ENCODE measurements at places on chromosomes 6 and 20. TPM values are rescaled to one million over a fixed set of nuclear protein-coding genes. Genes with fewer than 3 reads are reported as not detected.

- DNase-seq, result peak; percentile 83
These were observed at the start of gene ECT2L for GRCh38 chr6:138795809-138796603. ECT2L (plus strand) TSS chr6:138796087; CDS start chr6:138813275, 17,188 bp downstream.

DNA sequence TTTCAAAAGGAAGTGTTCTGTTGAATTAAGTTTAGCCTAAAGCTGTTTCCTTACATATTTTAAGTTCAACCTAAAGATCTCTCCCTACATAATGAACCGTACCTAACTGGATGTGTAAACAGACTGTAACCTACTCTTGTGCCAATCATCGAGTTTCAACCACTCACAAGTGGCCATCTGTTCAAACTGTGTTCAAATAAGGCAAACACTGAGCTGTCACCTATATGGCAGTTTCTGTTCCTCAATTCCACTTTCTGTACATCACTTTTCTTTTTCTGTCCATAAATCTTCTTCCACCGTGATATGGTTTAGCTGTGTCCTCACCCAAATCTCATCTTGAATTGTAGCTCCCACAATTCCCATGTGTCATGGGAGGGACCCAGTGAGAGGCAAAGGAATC is 428.6 kb downstream of the HACE1 start:
- no peak for DNase-seq

The FNDC1 gene
- 2.3 TPM for total RNA-seq

The NR2E1 gene
- not detected for total RNA-seq

GRCh38 chr20:50533061-50533460 is 22.9 kb downstream of the PTPN1 start:
- DNase-seq, result no peak

GRCh38 chr6:134373993-134374392 is 56.1 kb upstream of the SGK1 start:
- no peak for DNase-seq

- DNase-seq, result no peak
These were observed 53.7 kb downstream of the CPXM1 start for GRCh38 chr20:2746636-2747265.

DNA sequence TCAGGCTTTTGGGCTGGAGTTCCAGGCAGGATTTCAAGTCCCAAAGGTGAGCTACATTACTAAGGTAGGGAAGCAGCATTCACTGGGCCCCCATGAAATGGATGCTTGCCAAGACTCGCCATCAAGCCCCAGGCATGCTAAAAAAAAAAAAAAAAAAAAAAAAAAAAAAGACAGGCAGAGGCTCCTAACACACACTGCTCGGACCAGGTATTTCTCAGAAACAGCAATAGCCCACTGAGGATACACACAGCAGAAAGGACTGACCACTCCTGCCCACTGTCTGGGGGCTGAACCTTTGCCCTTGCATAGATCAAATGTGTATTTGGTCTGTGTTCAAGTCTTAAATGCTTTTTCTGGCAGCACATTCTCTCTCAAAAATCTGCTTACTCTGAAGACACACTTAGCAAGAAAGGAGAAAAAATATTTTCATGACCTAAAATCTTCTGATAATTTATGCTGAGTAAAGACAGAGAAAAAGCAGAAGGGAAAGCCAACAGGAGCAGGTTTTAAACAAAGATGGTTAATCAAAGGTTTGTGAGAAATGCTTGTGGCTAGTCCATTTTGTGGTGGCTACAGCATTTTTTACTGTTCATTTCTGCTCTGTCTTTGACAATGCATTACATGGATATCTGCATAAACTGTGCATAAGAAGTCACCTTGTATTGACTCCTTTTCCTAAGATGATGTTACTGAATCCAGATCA is 37.9 kb upstream of the BEND6 start:
- no peak for DNase-seq

The SRSF12 gene
- 2.2 TPM for total RNA-seq

DNA sequence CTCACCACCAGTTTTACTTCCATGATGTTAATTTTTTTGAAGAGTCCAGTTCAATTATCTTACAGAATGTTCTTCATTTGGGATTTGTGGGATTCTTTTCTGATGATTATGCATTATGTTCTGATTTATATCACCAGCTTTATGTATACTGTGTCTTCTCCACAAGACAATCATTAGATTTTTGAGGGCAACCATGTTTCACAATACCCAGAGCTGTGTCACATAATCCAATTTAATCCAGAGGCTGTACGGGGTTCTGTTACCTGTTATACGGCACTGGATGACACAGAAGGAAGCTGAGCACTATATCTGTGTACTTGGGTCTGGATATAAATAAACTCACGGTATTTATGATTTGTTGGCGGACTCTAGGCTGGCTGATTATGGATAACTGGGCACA is 41.6 kb upstream of the RPN2 start:
- no peak for DNase-seq

DNA sequence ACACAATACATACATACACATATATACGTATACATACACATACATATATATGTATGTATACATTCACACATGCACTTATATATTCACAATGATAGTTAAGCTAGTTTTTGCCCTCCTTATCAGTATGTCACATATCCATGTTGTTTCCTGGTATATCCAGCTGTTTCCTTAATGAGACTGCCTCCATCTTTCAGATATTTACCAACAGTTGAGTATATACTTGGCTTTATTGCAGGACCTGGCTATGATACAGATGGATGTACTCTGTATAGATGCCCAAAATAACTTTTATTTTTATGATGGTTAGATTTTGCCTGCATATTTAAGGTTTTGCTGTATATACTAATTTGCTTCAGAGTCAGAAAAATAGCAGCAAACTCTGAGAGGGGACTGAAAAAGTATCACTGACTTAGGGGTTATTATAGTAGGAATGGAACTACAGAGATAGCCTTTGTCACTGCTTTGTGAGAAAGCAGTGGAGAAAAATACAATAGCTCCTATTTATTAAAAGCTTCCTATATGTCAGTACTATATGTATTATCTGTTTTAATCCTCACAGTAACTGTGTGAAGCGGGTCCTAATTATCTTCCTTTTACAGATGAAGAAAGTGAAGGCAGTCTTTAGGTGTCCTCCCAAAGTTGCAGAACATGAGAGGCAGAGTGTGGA is 35.5 kb downstream of the CARMIL1 start:
- no peak for DNase-seq

DNA sequence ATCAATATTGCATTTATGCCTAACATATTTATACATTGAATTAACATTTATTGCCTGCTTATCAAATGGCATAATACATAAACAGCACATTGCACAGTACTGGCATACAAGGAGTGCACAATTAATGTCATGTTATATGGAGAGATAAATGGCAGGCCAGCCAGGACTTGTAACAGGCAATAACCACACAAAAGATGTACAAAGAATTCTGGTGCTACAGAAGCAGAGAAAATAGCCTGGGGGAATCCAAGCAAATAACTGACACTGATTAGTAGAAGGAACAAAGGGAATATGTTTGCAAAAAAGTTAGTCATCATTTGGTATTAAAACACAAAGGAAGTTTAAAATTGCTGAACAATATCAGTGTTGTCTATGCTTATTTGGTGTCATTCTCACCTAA is 27.3 kb downstream of the COL21A1 start:
- DNase-seq, result no peak

The PPIL6 gene
- 2.6 TPM for total RNA-seq

DNA sequence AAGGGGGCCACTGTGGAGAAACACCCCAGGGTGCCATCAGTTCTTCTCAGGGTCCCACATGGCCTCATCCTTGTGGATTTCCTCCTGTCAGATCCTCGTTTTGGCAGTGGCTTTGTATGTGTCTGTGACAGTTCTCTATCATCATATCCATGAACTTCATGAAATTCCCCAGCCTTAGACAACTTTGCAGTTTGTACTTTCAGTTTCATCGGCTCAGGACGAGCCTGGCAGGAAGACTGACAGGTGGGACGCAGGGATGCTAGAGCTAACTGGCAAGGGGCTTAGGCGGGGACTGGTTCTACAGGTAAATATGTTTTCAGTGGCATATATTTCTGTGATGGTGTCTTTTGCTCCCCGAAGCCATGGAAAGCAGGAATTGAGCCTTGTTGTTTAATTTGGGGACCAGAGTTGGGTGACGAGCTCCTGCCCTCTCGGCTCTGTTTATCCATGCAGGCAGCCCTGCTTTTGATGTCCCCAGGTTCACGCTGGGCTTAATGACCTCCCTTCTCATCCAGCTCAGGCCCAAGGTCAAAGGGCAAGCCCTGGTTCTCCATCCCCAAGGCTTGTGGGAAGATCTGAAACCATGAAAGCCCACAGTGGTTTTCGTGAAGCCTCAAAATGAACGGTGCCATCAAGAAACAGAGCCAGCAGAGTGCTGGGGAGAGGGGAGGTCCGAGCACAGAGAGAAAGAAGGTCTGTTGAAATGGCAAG is 11.2 kb downstream of the SDCBP2 start:
- DNase-seq, result no peak

DNA sequence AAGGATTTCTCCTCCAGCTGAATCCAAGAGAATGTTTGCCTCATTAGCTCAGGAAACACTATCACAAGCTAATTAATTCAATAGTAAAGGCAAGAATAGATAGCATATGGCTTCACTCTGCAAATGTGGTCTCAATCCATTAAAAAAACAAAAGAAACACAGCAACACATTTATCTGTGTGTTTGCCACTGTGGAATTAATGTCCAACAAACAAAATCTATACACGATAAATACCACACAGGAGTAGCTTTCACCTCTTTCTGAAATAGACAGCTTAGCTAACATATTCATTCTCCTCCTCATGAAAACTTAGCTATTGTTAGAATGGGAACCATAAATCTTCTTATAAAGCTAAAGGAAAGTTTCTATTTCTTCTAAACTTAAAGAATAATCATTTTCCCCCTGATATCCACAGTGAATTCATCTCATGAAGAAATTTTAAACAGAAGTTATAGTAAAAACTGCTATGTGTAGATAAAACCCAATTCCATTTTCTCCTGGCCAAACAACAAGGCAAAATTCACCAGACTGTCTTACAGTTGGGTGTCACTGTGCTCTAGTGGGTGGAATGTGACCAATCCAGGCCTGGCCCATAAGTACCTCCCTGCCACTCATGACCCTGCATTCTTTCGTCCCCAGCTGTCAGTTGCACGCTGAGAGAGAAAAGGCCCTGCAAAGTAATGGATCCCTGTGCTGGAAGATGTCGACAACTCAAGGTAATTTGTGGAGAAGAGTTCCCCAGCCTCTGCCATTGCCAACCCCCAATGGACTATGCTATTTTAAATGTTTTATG is 92.9 kb upstream of the NRSN1 start:
- no peak for DNase-seq

GRCh38 chr6:131400054-131400778 is 172.8 kb upstream of the ARG1 start:
- DNase-seq, result no peak

The DPPA5 gene
- not detected for total RNA-seq

The HELZ2 gene
- total RNA-seq, result 48.9 TPM
